ENCODE measurements at places on chromosomes 7 and 10.

GRCh38 chr7:8037151-8037550, 68.6 kb downstream of the GLCCI1 start:
- DNase-seq = no peak

DNA sequence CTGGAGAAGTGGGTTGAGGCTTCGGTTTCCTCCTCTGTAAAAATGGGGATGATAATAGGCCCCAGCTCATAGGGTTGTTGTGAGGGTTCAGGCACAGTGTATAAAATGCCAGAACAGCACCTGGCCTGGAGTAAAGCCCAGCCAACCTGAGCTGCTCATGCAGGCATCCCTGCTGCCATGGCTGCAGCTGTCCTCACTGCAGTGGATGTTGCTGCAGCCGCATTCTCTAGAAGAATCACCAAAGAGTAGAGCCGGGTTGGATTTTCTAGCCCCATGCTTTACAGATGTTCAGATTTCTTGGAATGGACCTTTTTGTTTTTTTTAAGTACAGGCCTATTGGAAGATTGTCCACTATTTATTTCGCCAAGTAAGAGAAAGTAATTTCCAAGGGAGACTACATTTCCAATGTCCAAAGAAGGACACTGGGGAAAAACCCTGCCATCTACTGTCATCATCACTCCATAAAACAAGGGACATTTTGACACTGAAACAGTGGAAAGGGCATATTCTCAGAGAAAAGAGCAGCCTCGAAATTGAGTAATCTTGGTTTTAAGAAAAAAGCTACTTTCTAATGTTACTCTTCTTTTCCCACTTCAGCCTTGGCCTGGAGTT, 147.5 kb upstream of the TCF7L2 start:
- no peak for DNase-seq

GRCh38 chr7:148368562-148368961, 222.0 kb upstream of the C7orf33 start:
- DNase-seq = no peak

- no peak for DNase-seq
Observed at GRCh38 chr7:4842319-4843064, 19.3 kb downstream of the PAPOLB start.

- no peak for DNase-seq
Observed at GRCh38 chr7:45140827-45141226, 16.8 kb upstream of the RAMP3 start.

DNA sequence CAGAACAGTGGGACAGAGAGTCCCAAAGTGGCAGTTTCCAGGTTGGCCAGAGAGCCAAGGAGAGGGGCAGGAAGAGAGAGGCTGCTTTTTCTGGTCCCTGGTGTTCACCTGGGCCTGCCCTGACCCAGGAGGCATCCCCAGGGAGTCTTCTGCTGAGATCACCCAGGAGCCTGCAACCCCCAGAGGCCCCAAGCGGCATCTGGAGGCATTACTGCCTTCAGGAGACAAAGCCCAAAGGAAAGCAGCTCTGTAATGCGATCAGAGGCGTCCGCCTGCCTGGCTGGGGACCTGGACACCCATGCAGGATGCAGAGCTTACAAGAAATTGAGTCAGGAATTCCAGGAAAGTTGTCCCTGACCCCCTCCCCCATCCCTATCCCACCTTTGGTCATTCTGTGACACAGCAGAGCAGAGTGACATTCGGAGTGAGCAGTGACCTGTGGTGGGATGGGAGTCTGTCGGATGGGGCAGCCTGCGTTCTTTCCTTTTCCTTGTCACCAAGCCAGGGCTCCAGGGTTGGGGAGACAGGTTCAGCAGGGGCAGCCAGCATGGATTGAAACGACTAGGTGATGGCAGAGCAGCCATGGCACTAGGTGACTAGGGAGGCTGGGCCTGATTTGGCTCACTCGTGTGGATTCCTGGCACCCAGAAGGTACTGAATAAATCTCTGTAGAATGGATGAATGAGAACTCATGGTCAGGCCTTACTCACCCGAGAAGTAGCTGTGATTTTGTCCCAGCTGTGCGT, 10.4 kb downstream of the UNC5B start:
- no peak for DNase-seq

DNA sequence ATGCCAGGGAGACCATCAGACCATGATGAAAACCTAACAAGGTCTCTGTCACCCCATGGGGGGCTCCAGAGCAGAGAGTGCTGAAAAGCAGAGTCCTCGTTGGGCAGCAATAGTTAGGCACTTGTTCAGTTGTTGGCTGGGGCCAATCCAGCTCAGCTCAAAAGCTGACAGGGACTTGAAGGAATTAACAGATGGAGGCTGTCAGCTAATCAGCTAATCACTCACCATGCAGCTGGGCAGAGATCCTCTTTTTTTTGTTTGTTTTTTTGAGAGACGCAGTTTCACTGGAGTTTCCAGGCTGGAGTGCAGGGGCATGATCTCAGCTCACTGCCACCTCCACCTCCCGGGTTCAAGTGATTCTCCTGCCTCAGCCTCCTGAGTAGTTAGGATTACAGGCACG, 18.1 kb downstream of the CEP55 start:
- DNase-seq = no peak

DNA sequence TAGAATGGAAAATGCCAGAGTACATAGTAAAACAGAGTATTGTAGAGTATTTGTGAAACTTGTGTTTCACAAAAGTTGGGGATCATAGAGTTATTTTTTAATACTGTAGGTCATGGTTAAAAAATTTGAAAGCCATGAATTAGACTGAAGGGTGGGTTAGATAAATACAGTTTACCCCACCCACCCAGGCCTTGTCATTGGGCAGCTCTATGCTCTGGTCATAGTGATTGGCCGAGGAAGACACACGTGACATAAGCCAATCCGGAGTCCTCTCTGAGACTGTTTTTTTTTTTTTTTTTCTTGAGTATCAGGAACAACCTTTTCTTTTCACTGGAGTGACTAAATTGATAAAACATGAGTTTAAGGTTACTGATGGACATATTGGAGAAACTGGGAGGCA, 33.3 kb upstream of the ORC5 start:
- DNase-seq = no peak

DNA sequence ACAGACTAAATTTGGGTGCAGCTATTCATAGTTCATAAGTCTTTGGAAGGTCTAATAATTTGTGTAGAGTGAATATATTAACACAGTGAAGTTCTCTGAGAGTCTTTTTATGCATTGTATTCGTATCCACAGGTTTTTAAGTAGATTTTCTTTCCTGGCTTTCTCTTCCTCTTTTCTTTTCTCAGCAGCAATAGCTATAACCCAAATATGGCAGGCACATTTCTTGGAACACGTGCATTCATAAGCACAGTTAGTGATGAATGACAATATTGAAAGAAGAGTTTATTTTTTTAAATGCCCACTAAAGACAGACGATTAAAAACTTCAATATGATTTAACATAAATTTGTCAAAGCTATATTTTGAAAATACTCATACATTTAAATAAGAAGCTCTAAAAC, 220.5 kb upstream of the MBL2 start:
- DNase-seq = no peak

- no peak for DNase-seq
Observed at GRCh38 chr10:109934958-109935793, 11.9 kb upstream of the XPNPEP1 start.

DNA sequence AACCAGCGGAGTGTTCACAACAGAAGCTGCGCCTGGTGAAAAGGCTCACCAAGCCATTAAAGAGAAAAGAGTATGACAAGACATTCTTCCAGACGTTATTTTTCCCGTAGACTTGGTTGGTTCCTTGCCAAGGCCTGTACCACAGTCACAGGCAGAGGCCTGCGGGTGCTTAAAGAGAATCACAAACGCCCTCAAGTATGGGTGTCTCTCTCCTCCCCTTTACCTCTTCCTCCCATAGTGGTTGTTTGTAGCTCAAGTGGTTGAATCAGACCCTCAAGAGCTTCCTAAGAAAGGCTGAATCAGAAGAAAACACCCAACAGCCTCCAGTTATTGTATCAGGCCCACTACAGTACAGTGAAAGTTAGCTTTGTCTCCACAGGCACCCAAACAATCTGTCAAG, 169.0 kb downstream of the CREB5 start:
- no peak for DNase-seq

DNA sequence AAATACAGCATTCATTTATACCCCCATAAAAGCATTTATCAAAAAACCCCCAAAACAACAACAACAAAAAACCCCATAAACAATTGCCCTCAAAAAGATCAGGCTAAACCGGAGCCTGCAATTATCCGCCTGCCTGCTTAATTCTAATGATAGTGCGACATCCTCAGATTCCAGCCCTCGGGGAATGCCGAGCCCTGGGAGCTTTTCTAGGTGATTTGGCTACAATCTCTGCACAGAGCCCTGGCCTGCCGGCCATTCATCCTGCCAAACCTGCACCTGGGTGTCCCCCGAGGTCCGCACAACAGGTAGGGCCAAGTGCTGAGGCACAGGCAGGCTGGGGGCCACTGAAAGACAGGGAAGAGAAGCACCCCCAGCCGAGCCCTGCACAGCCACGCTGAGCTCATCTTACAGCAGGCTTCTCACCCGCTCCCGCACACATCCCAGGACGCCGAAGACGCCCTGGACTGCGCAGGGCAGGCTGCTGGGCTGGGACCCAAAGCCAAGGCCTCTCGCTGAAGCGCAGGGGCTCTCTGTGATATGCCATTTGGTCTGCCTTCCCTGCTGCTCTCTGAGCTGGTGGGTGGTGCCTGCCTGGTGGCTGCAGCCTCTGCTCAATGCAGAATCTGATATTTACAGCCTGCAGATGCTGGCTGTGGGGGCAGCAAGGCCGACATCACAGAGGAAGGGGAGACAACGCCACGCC, 57.5 kb downstream of the CAMK2B start:
- DNase-seq = no peak

Measured in naive thymus-derived CD8-positive, alpha-beta T cell (primary cell).